ENCODE measurements at places on chromosomes 11 and 22. TPM values are rescaled to one million over a fixed set of nuclear protein-coding genes. Genes with fewer than 3 reads are reported as not detected.

Gene SYT7
- not detected for polyA plus RNA-seq

Gene TRIM66
- 0.43 TPM for polyA plus RNA-seq

Gene CD3G
- polyA plus RNA-seq, result 414 TPM

Gene TMA7B
- polyA plus RNA-seq, result 3.0 TPM

Gene TMEM45B
- polyA plus RNA-seq, result 1.6 TPM

Gene LIF
- not detected for polyA plus RNA-seq

Gene KRTAP5-8
- polyA plus RNA-seq, result not detected

DNA sequence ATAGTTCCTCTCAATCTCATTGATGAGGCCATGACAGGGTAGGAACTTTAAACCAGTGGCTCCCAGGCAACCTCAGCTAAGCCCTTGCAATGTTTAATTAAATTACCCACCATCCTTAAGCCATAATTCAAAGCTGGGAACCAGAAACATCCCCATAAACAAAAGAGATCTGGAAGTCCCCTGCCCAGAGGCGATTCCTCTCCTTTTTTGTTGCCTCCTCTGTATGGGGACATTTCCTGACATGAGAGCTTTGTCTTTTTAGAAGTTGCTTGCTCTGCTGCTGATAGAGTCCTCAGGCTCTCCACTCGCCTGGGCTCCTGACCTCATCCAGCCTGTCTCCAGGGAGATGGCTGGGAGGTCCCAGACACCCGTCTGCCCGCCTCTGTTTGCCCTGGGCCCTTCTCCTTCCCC is 3.2 kb downstream of the DTX4 start:
- peaks cover 9% of the 10 kb centered on the region for H3K4me1 ChIP-seq
- H3K4me3 ChIP-seq, result no peak overlapping the region
- no peak overlapping the region for H3K27ac ChIP-seq
- no peaks in the 10 kb centered on the region for H3K36me3 ChIP-seq
- peaks cover 9% of the 10 kb centered on the region for H3K27me3 ChIP-seq

- no peak overlapping the region for H3K27ac ChIP-seq
- H3K27me3 ChIP-seq, result no peaks in the 10 kb centered on the region
- DNase-seq, result no peak
- no peaks in the 10 kb centered on the region for H3K36me3 ChIP-seq
- H3K4me3 ChIP-seq, result no peak overlapping the region
Measured at GRCh38 chr11:89136606-89137005, 41.1 kb upstream of the TYR start.

DNA sequence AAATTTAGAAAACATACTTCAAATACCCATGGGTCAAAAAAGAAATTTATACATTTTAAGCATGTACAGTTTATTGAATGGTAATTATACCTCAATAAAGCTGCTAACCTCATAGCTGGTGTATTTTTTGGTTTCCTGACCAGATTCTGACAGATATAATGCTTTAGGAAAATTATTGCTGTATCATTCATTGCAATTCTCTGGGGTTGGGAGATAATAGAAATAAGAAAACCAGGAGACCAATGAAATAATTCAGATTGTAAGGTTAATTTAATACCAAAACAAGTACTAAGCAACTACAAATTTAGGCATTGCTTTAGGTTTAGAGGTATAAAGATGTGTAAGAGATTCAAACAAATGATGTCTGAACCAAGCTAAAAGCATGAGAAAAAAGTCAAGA is 120.1 kb downstream of the ENTHD1 start:
- H3K27me3 ChIP-seq, result no peaks in the 10 kb centered on the region
- no peak overlapping the region for H3K27ac ChIP-seq
- H3K36me3 ChIP-seq, result no peaks in the 10 kb centered on the region
- DNase-seq, result no peak
- H3K4me1 ChIP-seq, result peaks cover 16% of the 10 kb centered on the region
- no peak overlapping the region for H3K4me3 ChIP-seq

- H3K36me3 ChIP-seq, result no peaks in the 10 kb centered on the region
- no peaks in the 10 kb centered on the region for H3K4me1 ChIP-seq
- no peaks in the 10 kb centered on the region for H3K27me3 ChIP-seq
- no peak overlapping the region for H3K4me3 ChIP-seq
- no peak overlapping the region for H3K27ac ChIP-seq
Measured at GRCh38 chr11:79400717-79401330, 40.0 kb downstream of the TENM4 start.

- no peak overlapping the region for H3K4me3 ChIP-seq
- DNase-seq, result no peak
- H3K27me3 ChIP-seq, result no peaks in the 10 kb centered on the region
- H3K36me3 ChIP-seq, result no peaks in the 10 kb centered on the region
- no peak overlapping the region for H3K27ac ChIP-seq
Measured at GRCh38 chr11:45386972-45387371, 100.8 kb upstream of the SYT13 start.

DNA sequence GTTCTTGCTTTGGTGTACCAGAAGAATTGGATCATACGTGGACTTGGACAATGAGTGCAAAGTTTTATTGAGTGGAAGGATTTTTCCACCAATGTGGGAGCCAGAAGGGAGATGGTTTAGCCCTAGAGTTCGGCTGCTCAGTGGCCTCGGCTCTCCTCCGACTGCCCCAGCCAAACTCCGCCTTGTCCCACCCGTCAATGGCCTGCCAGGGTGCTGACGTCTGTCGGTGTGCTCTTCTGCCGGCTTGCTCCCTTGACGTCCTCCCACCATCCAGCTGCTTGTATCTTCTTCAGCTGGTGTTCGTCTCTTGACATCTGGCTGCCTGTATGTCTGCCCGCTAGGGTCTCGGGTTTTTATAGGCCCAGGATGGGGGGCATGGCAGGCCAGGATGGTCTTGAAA is 154.8 kb downstream of the APOL5 start:
- H3K36me3 ChIP-seq, result no peaks in the 10 kb centered on the region
- H3K27ac ChIP-seq, result no peak overlapping the region
- no peak for DNase-seq
- H3K27me3 ChIP-seq, result no peaks in the 10 kb centered on the region
- H3K4me1 ChIP-seq, result no peaks in the 10 kb centered on the region
- H3K4me3 ChIP-seq, result no peak overlapping the region

GRCh38 chr22:48585916-48586798 is 1241.5 kb downstream of the BRD1 start:
- DNase-seq, result no peak
- H3K4me1 ChIP-seq, result no peaks in the 10 kb centered on the region
- no peaks in the 10 kb centered on the region for H3K27me3 ChIP-seq
- no peak overlapping the region for H3K4me3 ChIP-seq
- no peak overlapping the region for H3K27ac ChIP-seq

- H3K36me3 ChIP-seq, result no peaks in the 10 kb centered on the region
- no peak overlapping the region for H3K4me3 ChIP-seq
- H3K4me1 ChIP-seq, result peaks cover 40% of the 10 kb centered on the region
- H3K27me3 ChIP-seq, result no peaks in the 10 kb centered on the region
- no peak overlapping the region for H3K27ac ChIP-seq
- DNase-seq, result no peak
Measured at GRCh38 chr22:39655831-39656230, 85.3 kb downstream of the CACNA1I start.

DNA sequence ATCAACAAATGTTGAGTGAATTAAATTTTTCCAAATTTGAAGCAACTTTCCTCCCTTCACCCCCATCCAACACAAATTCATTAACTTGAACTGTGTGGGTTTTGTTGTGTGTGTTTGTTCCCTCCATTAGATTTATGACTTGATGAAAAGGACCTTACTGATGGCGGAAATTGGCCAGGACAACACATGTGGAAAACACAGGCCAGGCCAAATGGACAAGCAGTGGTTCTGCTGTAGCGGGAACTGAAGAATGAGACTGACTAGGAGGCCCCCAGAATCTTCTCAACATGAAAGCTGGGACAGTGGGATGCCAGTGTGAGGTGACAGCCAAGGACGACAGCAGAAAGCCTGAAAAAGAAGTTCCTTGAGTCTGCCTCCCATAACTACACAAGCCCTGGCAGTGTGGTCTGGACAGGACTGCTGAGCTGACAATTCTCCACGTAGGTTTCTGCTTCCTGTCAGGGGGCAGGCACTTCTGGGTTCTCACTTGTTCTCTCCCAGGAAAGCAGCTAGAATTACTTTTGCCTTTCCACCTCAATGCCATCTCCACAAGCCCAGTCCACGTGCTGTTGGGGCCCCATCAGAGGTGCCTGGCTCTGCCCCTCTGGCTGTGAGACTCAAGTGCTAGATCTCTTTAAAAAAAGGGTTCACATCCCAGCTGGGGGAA is 94.3 kb downstream of the ETS1 start:
- DNase-seq, result peak; percentile 43
- H3K27me3 ChIP-seq, result no peaks in the 10 kb centered on the region
- peak overlapping the region; percentile 29 for H3K4me3 ChIP-seq
- peaks cover 41% of the 10 kb centered on the region for H3K36me3 ChIP-seq

- H3K27me3 ChIP-seq, result peaks cover 3% of the 10 kb centered on the region
- no peaks in the 10 kb centered on the region for H3K4me1 ChIP-seq
- no peak overlapping the region for H3K27ac ChIP-seq
- no peak overlapping the region for H3K4me3 ChIP-seq
- H3K36me3 ChIP-seq, result no peaks in the 10 kb centered on the region
Measured at GRCh38 chr22:49449377-49449776, 378.3 kb downstream of the BRD1 start.

- no peak for DNase-seq
- peak overlapping the region; percentile 75 for H3K27ac ChIP-seq
- H3K4me1 ChIP-seq, result peaks cover 14% of the 10 kb centered on the region
- H3K4me3 ChIP-seq, result peak overlapping the region; percentile 85
- H3K27me3 ChIP-seq, result no peaks in the 10 kb centered on the region
- peaks cover 2% of the 10 kb centered on the region for H3K36me3 ChIP-seq
Measured at GRCh38 chr11:119030029-119030328, 698 bp downstream of the SLC37A4 start.

- no peak overlapping the region for H3K27ac ChIP-seq
- no peak overlapping the region for H3K4me3 ChIP-seq
- no peaks in the 10 kb centered on the region for H3K27me3 ChIP-seq
- no peak for DNase-seq
- no peaks in the 10 kb centered on the region for H3K36me3 ChIP-seq
Measured at GRCh38 chr11:19646921-19647320, 65.7 kb upstream of the NAV2 start.

GRCh38 chr22:29581799-29582198 is 886 bp upstream of the NIPSNAP1 start:
- DNase-seq, result no peak
- H3K4me3 ChIP-seq, result peak overlapping the region; percentile 79
- H3K36me3 ChIP-seq, result no peaks in the 10 kb centered on the region
- H3K4me1 ChIP-seq, result peaks cover 5% of the 10 kb centered on the region
- H3K27me3 ChIP-seq, result no peaks in the 10 kb centered on the region

- no peaks in the 10 kb centered on the region for H3K27me3 ChIP-seq
- peaks cover 53% of the 10 kb centered on the region for H3K4me1 ChIP-seq
- H3K27ac ChIP-seq, result peak overlapping the region; percentile 82
Measured at GRCh38 chr22:19121631-19122142, 525 bp downstream of the DGCR2 start.

DNA sequence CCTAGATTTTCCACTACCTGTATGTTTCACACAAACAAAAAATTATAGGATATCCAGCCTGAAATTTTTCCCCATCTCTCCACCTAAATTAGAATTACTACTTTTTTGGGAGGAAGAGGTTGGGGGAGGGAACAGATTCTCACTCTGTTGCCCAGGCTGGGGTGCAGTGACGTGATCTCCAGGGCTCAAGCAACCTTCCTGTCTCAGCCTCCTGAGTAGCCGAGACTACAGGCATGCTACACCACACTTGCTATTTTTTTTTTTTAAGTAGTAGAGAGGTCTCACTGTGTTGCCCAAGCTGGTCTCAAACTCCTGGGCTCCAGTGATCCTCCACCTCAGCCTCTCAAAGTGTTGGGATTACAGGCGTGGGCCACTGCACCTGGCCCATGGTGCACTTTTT is 9.5 kb downstream of the JAML start:
- no peak overlapping the region for H3K4me3 ChIP-seq
- H3K36me3 ChIP-seq, result peaks cover 18% of the 10 kb centered on the region
- H3K27me3 ChIP-seq, result no peaks in the 10 kb centered on the region
- no peak for DNase-seq
- peaks cover 82% of the 10 kb centered on the region for H3K4me1 ChIP-seq
- H3K27ac ChIP-seq, result no peak overlapping the region

DNA sequence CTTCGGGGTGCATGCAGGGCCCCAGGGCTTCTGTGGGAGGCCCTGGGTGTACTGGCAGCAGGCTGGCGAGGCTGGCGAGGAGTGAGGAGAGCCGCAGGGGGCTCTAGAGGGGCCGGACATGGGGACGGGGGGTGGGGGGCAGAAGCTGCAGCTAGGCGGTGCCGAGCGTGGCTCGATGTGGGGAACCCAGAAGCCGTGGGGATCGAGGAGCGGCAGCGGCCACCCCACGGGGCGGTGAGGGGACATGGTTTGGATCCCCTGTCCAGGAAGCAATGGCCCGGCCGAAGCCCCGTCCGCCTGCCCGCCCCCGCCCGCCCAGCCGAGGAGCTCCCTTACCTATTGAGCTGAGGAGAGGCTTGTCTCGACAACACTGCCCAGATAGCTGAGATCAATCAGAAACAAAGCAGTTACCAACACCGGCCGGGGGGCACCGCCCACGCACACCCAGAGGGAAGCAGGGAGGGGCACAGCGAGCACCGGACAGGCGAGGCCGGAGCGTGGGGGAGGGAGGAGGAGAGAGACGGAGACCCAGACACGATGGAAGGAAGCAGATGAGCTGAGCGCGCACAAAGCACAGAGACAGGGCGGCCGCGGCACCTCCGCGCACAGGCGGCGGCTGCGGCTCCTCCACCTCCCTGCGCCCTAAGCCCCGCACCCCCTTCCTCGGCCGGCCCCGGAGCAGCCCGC is 38.7 kb downstream of the IGSF9B start:
- DNase-seq, result no peak
- no peaks in the 10 kb centered on the region for H3K27me3 ChIP-seq
- H3K36me3 ChIP-seq, result no peaks in the 10 kb centered on the region
- H3K27ac ChIP-seq, result no peak overlapping the region
- H3K4me1 ChIP-seq, result no peaks in the 10 kb centered on the region

- H3K4me3 ChIP-seq, result no peak overlapping the region
- no peak overlapping the region for H3K27ac ChIP-seq
- H3K4me1 ChIP-seq, result no peaks in the 10 kb centered on the region
- peaks cover 4% of the 10 kb centered on the region for H3K27me3 ChIP-seq
- DNase-seq, result no peak
- no peaks in the 10 kb centered on the region for H3K36me3 ChIP-seq
Measured at GRCh38 chr22:50058906-50059880, 1.1 kb upstream of the TTLL8 start.

- no peaks in the 10 kb centered on the region for H3K27me3 ChIP-seq
- H3K4me3 ChIP-seq, result no peak overlapping the region
- no peaks in the 10 kb centered on the region for H3K36me3 ChIP-seq
- H3K27ac ChIP-seq, result no peak overlapping the region
Measured at GRCh38 chr11:20421946-20422345, 34.4 kb downstream of the PRMT3 start.

- no peak for DNase-seq
- no peak overlapping the region for H3K27ac ChIP-seq
- H3K4me1 ChIP-seq, result no peaks in the 10 kb centered on the region
Measured at GRCh38 chr22:38193580-38193979, 8.2 kb upstream of the MAFF start.

DNA sequence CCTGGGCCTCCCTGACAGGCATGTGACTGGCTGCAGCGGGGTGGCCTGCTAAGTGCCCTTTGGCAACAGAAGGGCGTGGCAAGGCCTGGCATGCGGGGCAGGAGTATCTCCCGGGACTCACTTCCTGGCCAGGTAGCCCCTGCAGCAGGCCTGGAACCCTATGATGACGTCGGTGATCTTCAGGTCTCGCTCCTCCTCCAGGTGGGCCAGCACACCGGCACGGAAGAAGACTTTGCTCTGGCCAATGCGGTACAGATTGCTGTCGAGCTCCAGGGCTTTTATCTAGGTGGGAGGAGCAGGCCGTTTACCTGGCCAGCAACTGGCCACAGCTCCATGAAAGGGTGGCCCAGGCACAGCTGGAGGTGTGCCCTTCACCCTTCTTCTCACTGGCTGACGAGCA is 50.9 kb downstream of the APOL1 start:
- peaks cover 94% of the 10 kb centered on the region for H3K36me3 ChIP-seq
- no peak for DNase-seq
- no peak overlapping the region for H3K27ac ChIP-seq
- no peak overlapping the region for H3K4me3 ChIP-seq
